Lung microvascular endothelial cell (primary cell): ENCODE measurements at places on chromosomes 6 and 20. TPM values are rescaled to one million over a fixed set of nuclear protein-coding genes. Genes with fewer than 3 reads are reported as not detected.
A peak's percentile ranks its signal among the peaks of the same experiment; 100 is the strongest.

HDGFL1 gene
- total RNA-seq, result not detected in 2 replicates

L3MBTL3 gene
- 33.9 and 36.8 TPM in 2 replicates for total RNA-seq

GRCh38 chr20:23047001-23047737 lies 2.3 kb downstream of the THBD start:
- DNase-seq, result peak; percentile 19

DNA sequence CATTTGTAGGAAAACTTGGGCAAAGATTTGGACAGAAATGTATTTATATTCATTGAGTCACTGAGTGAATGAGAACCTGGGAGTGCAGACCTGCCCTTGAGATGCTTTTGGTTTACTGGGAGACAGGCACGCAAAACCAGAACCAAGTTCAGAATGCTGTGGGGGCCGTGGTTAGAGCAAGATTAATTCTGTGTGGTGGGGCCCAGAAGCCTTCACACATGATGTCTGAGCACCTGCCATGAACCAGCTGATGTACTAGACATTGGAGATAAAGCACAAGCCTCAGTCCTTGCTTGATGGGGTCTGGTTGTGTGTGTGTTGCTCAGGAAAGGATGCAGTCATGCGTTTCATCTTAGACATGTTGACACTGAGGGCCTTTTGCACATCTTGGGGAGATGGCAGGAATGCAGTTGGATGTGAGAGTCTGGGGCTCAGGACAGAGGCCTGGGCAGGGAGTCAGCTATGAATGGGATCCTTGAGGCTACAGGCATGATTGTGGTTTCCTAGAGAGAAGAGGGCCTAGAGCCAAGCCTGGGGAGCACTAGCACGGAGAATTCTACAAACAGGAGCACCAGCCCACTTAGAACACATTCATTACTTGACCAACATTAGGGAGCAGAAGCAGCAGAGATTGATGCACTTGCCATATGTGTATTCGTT lies 114.3 kb upstream of the TMEM181 start:
- DNase-seq, result no peak

DNA sequence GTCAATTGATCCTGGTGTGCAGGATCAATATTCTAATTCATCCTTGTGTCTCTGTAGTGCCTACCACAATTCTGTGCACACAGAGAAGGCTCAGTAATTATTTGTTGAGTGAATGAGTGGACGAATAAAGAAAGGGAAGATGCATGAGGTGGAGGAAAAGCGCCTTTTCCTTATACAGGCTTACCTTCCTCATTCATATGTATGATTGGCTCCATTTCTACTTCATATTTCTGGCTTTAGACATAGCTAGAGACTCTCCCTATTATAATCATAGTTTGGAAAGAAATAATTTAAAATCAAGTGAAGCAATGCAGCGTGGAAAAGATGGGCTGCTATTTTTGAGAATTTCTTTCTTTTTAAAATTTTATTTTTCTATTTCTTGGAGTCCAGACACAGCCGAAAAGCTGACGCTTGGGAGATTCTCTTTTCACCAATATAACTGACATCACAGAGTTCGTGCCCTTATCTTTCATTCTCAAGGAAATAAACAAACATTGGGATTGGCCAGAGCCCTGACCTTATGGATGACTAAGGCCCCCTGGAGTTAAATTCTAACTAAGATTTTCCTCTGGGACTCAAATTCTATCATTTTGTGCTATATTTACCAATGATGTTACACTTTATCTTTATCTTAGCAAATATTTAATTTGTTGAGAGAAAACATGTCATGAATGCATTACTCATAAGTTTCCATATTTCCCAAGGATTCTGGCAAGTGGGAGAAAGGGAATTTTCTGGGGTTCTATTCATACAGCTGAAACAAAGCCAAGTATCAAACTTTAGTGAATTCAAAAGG lies 48.1 kb downstream of the PRL start:
- peak; percentile 53 for DNase-seq

DNA sequence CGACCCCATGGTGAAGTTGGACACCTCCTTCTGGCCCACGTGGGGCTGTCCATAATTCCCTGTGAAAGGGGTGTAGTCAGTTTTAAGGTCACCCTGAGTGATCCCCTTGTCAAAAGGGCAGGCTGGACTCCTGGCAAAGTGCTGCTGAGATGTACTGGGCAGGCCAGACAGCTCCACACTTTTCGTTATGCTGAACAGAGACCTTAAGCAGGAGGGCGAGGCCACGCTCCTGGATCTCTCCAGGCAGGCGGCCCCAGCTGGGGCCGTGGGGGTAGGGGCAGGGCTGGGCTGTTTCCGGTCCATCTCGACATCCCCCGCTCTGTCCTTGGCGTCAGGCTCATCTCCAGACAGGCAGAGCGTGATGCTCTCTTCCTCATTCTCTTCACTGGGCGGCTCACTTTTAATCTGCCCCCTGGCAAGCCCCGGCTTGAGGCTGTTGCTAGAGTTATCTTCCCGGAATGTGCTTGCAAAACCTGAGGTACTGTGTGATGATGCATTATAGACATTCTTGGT lies 56.7 kb downstream of the GJA10 start:
- no peak for DNase-seq

- DNase-seq, result no peak
These were observed 220.1 kb upstream of the TSHZ2 start for GRCh38 chr20:52752023-52752422.

- no peak for DNase-seq
These were observed 102.8 kb upstream of the BEND3 start for GRCh38 chr6:107218142-107218541.

DNA sequence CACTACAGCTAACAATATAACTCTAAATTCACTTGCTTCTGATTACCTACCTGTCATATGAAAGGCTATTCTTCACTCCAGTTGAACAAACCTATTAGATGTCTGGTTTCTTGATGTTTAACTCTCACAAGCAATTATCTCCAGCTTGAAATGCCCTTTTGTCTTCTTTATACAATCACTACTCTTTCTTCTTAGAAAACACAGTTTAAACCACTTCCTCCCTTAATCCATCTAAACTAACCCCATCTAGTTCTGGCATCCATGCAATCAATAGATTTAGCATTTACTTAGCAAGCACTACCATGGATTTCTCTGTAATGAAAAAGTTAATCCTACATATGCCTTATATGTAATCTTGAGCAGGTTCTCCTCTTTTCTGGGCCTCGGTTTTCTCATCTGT lies 127.3 kb downstream of the ATXN1 start:
- DNase-seq, result no peak

GRCh38 chr6:17258749-17259148 lies 22.4 kb upstream of the RBM24 start:
- no peak for DNase-seq
